ENCODE measurements at places on chromosomes 16 and 17.

GRCh38 chr16:66364117-66364958, 2.2 kb upstream of the CDH5 start:
- no peak for DNase-seq

GRCh38 chr16:87984632-87985267, 33.5 kb downstream of the BANP start:
- no peak for DNase-seq

GRCh38 chr17:6429266-6429665, 5.7 kb downstream of the AIPL1 start:
- DNase-seq: no peak

DNA sequence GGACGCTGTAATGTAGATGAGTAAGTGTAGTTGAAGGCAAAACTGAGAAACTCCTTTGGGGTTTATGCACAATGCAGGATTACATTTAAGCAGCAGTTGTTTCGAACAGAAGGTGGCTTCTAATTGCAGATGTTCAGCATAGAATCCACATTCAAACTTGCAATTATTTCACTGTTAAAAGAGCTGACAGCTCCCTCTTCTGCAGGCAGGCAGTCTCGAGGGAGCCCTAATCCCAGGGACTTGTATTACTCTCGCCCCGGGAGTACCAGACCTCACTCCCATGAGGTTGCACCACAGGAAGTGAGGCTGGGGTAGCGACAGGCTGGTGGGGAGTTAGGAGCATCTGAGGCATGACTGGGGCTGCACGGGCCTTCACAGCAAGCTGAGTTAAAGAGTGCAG, 484.3 kb upstream of the EEF2KMT start:
- DNase-seq: no peak

DNA sequence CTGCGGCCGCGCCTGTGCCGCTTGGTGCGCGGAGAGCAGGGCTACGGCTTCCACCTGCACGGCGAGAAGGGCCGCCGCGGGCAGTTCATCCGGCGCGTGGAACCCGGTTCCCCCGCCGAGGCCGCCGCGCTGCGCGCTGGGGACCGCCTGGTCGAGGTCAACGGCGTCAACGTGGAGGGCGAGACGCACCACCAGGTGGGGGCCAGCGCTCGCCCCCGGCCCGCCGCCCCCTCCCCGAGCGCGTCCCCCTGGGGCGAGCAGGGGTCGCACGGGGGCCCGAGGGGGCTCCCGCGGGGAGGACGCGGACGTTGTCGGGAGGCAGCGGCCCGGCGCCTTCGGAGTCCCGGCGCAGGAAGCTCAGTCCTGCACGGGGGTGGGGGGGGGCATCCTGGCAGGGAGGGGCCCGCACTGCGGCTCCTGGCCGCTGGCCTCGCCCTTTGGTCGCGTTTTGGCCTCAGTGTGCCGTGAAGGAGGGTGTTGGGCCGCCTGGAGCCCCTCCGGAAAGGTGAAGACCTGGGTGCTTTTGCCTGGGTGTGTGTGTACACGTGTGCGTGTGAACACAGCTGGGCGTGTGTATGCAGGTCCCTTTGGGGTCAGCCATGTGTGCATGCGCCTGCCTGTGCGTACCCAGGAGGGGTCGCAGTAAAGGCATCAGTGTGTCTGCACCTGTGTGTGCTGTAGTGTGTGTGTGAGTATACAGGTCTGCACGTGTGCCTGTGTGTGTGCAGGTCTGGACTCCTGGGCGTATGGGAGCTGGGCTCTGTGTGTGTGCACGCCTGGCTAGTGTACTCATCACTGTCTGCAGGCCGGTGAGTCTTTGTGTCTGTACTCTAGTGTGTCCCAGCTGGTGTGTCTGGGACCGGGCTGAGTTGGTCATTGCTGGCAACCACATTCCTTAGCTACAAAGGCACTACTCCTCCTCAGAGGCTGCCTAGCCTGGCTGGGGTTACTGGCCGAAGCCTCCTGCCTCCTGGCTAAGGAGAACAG, 615 bp downstream of the NHERF2 start:
- DNase-seq: no peak

GRCh38 chr16:56910654-56911539, 21.0 kb upstream of the HERPUD1 start:
- DNase-seq: peak; percentile 75

DNA sequence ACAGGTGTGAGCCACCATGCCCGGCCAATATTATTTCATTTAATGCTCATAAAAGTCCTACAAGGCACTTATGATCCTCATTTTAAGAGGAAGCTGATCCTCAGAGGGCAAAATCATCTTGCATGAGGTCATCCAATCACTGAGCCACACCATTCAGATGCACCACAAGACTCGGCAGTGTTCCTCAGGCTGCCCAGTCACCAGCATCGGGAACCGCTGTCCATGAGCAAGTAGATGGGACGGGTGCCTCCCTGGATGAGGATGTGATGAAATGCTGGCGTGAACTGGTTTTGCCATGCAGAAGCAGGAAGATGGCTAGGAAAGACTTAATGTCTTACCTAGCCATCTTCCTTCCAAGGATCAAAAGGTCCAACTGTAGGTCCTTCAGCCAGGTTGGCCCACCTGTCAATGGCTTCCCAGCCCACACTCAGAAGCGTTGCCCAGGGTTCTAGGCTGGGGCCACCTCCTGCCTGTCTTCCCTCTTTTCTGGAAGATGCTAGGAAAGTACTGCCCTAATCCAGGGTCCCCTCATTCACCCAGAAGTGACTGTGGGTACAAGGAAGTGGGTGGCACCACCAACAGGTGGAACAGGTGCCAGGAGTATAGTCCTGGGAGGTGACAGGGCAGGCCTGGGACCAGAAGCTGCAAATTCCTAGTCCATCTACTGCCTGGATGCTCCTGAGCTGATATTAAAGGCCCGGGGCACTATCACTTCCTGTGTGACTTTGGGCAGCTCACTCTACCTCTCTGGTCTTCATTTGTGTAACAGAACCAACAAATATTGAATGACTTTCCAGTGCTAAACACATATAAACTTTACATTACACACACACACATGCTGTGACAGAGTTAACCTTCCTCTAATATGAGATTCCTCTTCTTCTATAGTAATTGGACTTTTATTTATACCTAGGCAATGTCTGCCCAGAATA, 32.2 kb upstream of the CRYBA1 start:
- no peak for DNase-seq

DNA sequence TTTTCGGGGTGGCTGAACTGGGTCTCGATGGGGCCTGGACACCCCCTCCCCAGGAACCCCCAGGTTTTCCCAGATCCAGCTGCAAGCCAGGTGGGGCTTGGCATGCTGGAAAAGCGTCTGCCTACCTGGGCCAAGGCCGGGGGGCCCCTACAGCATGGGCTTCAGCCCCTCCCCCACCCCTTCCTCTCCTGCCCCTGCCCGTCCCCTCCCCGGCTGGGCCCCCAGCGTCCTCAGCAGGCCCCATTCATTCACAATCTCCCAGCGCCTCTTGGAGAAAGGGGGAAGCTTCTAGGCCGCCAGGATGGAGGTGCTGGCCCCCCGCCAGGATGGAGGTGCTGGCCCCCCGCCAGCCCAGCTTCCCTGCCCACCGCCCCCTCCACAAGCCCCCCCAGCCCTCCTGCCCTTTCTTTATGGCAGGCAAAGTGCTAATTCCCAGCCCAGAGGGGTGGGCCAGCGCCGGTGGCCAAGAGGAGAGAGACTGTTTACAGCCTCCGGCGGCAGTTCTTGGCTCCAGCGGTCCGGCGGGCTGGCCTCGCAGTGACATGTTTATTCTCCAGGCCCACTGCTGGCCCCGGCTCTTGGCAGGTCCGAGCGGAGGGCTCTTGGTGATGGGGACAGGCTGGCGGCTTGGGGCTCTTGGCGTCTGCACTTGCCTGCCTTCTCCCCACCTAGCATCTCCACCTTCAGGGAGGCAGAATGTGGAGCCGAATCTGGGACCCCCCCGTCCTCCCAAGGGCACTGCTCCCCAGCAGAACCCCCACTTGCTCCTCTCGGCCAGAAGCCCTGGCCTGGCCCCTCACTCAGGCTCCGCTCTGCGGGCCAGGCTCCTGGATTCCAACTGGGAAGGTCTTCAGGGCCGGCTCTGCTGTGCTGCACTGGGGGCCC, 94.4 kb upstream of the CIBAR2 start:
- DNase-seq: no peak

- no peak for DNase-seq
Measured at GRCh38 chr17:76491271-76492122, 9.7 kb downstream of the RHBDF2 start.

Measured in GM04504 (cell line).